LHCN-M2 (cell line): ENCODE measurements at places on chromosomes 2 and 18. TPM values are rescaled to one million over a fixed set of nuclear protein-coding genes. Genes with fewer than 3 reads are reported as not detected.
A peak's percentile ranks its signal among the peaks of the same experiment; 100 is the strongest.

Gene MAP4K3
- total RNA-seq, result 35.0 and 41.4 TPM in 2 replicates

- no peak for DNase-seq
These were observed 146.2 kb upstream of the MSH6 start for GRCh38 chr2:47636596-47637264.

DNA sequence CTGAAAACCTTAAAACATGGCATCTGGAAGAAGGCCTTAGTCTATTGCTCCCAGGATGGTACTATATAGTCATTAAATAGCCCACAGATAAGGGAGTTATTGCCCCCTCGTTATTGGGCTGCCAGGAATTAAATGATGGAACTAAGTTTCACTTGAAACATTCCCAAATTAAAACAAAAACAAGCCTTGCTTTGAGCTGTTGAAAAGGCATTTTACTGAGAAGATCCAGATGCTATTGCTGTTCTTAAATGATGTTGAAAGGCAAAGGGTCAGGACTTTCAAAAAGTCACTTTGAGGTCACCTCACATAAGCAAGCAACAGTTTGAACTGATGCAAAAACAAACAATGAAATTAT, 2.0 kb upstream of the AMMECR1L start:
- DNase-seq, result no peak

Gene TSPYL6
- total RNA-seq, result not detected in 2 replicates

DNA sequence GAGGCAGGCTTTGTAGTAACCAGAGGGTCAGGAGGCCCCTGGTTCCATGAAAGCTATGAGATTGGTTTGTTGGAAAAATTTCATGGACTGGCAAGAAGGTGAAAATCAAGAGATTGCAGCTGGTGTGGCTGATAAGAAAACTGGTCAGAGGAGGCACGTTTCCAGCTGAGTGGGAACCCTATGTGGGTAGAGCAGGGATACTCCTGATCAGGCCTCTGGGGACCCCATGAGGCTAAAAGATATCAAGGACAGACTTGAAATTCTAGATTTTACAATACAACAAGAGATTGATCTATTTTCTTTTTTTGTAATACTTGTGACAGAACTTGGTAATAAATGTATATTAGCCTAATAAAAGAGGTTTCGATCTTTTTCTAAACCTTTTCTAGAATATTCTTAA, 1615.1 kb downstream of the DPP10 start:
- no peak for DNase-seq

- DNase-seq, result no peak
These were observed 48.2 kb upstream of the HS6ST1 start for GRCh38 chr2:128366713-128367511.

DNA sequence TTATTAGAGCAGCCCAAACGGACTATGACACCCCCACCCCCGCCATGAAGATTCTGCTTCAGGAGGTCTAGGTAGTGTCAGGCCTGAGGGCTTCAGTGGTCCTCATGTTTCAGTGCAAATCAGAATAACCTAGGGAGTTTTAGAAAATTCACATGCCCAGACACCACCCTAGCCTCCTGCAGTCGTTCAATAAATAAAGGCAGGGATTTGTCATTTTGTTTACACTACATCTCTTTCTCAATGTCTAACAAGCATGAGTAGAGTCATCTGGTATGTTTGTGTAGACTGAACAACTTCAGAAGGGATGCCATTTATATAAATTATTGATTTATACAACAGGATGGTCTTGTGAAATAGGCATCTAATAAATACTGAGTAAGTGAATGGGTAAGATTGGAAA, 112.1 kb upstream of the SERPINE2 start:
- DNase-seq, result no peak

Gene RAB3GAP1
- total RNA-seq, result 42.4 and 45.4 TPM in 2 replicates

Gene TSN
- 62.7 and 66.0 TPM in 2 replicates for total RNA-seq

DNA sequence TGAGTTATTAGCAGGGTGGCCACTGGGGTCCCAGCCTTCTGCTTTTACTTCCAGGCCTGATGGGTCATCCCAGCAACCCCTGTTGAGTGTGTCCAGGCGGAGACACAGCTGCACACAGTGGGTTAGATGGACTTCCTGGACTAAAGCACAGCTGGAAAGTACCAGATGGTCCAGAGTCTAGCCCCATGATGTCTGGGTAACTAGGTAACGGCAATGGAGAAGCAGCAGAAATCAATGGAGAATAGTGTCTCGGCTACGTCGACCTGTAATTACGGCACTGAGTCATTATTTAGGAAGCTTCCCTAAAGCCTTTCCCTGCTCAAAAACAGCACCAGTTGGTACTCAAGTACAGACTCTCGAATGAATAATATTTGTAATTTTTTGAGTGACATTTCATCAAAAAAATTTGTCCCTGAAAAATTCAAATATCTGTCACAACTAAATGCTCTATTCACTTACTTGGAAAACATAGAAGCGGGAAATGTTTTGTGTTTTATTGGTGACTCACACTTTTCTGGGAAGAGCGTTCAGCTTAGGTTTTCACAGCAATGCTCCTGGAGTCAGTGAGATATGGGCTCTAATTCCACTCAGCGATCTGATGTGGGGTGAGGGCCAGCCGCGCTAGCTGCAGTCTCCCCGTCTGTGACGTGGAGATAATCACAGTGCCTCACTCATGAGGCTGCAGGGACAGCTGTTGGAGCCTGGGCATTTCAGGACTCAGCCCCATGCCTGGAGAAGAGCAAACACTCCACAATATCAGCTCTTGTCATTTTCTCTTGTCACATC, 16.2 kb upstream of the ARL4C start:
- DNase-seq, result peak; percentile 7

Gene PROKR1
- total RNA-seq, result not detected in 2 replicates

Gene GULP1
- 32.2 and 32.9 TPM in 2 replicates for total RNA-seq

- peak; percentile 39 for DNase-seq
These were observed 1490.2 kb upstream of the SLC39A10 start for GRCh38 chr2:194166818-194167217.

Gene VWA3B
- not detected in 2 replicates for total RNA-seq

GRCh38 chr2:36355890-36356297, 316 bp downstream of the CRIM1 start:
- no peak for DNase-seq

Gene GAREM1
- 3.1 and 3.8 TPM in 2 replicates for total RNA-seq

- no peak for DNase-seq
These were observed 202.0 kb upstream of the SLC14A2 start for GRCh38 chr18:45413180-45413836.

DNA sequence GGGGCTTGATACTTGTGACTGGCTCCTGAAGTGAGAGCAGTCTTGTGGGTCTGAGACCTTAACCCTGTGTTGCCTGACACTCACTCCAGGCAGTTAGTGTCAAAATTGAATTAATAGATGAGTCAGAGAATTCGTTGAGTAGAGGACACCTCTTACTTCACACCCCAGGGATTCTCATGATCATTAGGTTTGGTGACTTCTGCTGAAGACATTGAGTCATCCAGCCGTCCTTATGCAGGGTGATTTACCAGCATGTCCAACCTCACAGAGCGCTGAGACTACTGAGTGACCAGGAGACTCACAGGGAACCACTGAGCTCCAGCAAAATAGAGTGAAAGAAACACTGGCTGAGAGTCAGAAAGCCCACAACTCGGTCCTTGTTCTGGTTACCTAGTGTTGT, 36.0 kb upstream of the EVA1A start:
- no peak for DNase-seq

DNA sequence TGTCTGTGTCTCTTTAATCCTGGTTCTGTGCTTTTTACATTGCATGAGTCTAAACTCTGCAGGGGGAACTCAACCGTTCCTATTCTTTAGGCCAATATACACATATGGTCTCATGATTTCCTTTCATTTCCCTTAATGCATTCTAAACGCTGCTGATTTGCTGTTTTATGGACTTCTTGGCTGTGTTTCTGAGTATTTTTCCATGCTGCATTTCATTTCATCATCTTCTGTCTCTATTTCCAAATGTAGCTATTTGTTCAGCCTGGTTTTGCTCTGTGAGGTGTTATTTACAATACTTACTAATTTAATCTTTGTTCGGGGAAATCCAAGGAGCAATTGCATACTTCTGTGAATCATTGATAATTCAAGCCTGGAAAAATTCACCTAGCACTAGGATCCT, 897.2 kb downstream of the TSN start:
- no peak for DNase-seq

GRCh38 chr2:202112041-202112440, 39.0 kb downstream of the KIAA2012 start:
- no peak for DNase-seq

DNA sequence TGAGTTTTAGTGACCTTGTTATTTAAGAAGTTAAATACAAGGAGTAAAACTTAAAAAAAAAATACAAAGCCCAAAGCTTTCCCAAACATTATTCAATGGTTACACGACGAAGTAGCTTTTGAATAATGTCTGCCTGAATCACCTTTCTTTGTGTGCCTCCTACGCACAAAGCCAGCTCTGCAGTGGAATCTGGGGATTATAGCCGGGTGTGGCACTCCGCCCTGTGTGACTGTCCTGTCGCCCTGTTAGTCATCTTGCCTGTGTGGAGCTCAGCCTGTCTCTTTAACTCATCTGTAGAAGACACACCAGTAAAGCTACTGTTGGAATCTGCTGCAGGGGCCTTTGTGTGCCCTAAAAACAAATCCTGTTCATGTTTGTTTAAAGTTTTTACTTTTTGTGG, 79.4 kb upstream of the TCF7L1 start:
- peak; percentile 59 for DNase-seq

Gene SIX3
- not detected in 2 replicates for total RNA-seq

DNA sequence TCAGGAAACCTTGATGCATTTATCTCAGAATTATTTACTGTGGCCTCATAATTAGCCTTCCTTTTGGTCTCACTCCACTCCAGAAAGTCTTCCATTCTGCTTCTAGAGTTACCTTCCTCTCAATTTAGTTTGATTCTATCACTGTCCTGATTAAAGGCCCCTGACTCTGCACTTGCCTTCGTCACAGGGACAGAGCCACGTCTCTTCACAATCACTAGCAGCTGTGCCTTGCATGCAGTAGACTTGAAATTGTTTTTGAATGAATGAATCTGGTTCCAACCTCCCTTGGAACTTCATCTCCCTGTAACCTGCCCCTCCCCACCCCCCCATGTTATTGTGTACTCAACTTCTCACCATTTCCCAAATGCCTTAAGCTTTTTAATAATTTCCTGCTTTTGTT, 52.4 kb downstream of the OSBPL6 start:
- no peak for DNase-seq

GRCh38 chr2:147641651-147642050, 203.2 kb upstream of the ACVR2A start:
- DNase-seq, result peak; percentile 46

Gene TNFRSF11A
- 0.06 TPM in 2 replicates for total RNA-seq
